ENCODE measurements at places on chromosomes 12 and 14. TPM values are rescaled to one million over a fixed set of nuclear protein-coding genes. Genes with fewer than 3 reads are reported as not detected.
A peak's percentile ranks its signal among the peaks of the same experiment; 100 is the strongest.

The KRT80 gene
- total RNA-seq, result 12.2 TPM

DNA sequence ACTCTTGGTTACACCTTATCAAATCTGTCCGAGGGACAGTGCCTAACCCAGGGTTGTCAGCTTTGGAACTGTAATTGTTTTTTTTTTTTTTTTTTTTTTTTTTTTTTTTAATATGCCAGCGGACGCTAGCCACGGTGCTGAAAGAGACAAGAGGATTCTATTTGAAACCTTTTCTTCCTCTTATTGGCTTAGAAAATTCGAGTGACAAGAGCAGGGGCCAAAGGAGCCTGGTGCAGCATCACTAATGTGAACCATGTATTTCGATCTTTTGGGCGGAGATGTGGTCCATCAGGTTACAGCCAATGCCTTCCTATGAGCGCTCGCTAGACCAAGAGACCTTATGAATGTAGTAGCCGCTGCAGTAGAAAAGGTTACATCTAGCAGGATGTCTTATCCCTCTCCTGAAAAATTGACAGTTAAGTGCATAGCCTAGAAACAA lies 922 bp downstream of the PTPRR start:
- H3K27me3 ChIP-seq, result no peaks in the 10 kb centered on the region
- DNase-seq, result no peak
- H3K27ac ChIP-seq, result no peak overlapping the region
- H3K4me3 ChIP-seq, result no peak overlapping the region
- H3K36me3 ChIP-seq, result no peaks in the 10 kb centered on the region
- H3K4me1 ChIP-seq, result peaks cover 6% of the 10 kb centered on the region

DNA sequence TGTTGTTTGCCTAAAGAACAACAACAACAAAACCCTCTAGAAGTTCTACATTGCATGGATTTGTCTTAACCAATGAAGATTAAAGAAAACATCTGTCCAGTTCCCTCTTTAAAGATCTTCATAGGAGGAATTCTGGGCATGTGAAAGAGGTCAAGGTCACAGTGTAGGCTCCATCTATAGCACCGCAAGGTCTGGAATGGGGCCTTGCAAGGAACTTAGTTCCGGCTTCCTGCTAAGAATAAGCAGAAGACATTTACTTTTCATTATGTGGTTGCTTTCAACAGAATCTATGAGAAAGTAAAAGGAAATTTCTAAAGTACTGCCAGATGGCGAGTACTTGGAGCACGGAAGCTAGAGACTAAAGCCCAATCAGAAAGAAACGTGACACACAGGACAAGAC lies 57.2 kb upstream of the GNPNAT1 start:
- peaks cover 6% of the 10 kb centered on the region for H3K4me1 ChIP-seq
- H3K36me3 ChIP-seq, result no peaks in the 10 kb centered on the region
- H3K27ac ChIP-seq, result no peak overlapping the region
- no peak for DNase-seq

The SERPINA9 gene
- total RNA-seq, result not detected

The AKAP3 gene
- 0.57 TPM for total RNA-seq

- H3K27me3 ChIP-seq, result no peaks in the 10 kb centered on the region
- no peak overlapping the region for H3K4me3 ChIP-seq
These were observed 9.8 kb upstream of the ARF6 start for GRCh38 chr14:49882826-49883694.

DNA sequence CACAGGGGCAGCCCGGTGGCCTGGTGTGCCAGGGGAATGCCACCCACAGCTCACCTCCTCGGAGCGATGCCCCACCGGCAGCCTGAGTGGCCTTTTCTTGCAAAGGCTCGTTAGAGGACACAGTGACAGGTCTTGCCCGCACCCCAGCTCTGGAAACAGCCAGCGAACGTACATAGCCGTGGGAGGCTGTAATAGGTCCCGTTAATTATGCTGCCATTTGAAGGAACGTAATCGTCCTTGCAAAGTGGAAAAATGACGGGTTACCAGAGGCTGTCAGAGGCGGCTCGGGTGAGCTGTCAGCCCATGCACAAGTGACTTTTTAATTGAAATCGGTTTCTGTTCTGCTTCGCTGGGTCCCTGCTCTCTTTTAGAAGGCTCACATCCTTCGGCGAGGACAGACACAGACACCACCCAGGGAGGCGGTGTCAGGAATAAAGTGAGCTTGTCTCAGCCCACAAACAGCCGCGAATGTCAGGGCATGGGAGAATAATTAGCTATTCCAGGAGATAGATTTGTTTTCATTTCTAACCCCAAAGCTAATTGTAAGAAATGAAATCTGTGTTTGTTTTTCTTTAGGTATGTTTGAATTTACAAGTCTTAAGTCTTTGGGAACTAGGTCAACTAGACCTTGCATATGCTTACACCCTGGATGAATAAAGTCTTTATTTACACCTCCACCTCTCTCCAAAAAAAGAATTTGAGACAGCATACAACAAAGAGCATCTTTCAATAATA lies 77.2 kb upstream of the RFLNA start:
- H3K36me3 ChIP-seq, result no peaks in the 10 kb centered on the region
- DNase-seq, result no peak

DNA sequence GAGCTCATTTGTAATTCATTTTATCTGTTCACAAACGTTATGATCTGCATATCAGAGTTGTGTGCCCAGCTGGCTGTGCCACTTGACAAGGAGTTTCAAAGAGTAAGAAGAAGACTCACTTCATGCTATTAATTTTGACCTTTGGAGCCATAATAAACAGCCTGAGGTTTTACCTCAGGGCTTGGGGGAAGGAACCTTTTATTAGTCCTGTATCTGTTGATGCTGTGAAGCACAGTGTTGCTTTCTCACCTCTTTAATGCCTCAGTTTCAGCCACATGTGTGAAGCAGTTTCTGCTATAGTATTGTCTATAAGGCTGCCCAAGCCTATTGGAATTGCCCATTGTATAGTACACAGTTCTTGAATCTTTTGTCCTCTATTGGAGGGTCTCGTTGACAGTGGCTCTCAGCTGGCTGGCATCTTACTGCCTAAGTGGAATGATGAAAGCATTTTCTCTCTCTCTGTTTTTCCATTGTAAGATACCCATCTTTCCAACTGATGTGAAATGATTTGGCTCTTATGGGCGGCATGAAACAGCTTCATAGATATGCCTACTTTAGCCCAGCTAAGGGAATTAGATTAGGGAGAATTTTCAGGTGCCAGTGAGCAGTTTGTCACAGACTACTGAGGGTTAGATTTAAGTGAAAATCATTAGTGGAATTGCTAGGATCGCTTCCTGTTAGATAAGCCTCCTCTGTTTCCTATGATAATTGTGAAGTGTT lies 34.7 kb downstream of the GPATCH2L start:
- H3K27ac ChIP-seq, result no peak overlapping the region
- no peaks in the 10 kb centered on the region for H3K4me1 ChIP-seq
- H3K4me3 ChIP-seq, result no peak overlapping the region

DNA sequence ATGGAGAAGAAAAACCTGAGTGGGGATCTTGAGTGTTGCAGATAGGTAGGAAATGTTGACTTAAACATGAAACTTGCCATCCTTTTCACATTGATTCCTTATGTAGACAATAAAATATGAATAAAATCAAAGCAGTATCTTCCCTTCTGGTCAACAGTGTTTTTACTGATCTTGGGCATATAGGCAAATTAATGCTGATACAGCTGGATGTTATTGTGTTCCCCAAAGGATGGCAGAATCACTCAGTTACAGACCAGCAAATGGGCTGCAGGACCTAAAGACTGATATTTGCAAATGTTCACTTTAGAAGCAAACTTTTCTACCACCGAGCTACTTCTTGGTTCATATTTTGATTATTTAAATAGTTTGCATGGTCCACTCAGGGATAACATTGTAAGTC lies 33.9 kb downstream of the MTHFD1 start:
- no peaks in the 10 kb centered on the region for H3K36me3 ChIP-seq
- no peaks in the 10 kb centered on the region for H3K27me3 ChIP-seq
- no peak overlapping the region for H3K4me3 ChIP-seq
- no peak overlapping the region for H3K27ac ChIP-seq
- no peak for DNase-seq

The OR11H6 gene
- not detected for total RNA-seq

DNA sequence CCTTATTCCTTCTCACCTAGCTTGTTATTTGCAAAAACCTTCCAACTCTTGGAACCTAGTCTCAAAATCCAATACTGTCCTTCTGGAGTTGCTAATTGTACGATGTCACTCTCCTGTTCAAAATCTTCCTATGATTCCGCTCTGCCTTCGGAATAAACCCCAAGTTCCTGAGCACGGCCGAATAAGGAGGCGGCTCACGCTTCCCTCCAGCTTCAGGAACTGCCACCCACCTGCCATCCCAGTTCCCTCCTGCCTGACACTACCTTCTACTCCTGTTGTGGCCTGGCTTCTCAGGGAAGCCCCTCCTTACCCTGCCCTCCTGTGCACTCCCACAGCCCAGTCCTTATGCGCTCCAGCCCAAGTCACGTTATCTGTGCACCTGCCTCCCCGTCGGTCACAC lies 73.2 kb downstream of the SETD3 start:
- peak overlapping the region; percentile 63 for H3K27ac ChIP-seq
- peaks cover 20% of the 10 kb centered on the region for H3K36me3 ChIP-seq
- H3K4me3 ChIP-seq, result no peak overlapping the region
- H3K27me3 ChIP-seq, result no peaks in the 10 kb centered on the region
- peaks cover 18% of the 10 kb centered on the region for H3K4me1 ChIP-seq

The CAPZA3 gene
- not detected for total RNA-seq

The TMTC1 gene
- total RNA-seq, result 30.9 TPM

The FUT8 gene
- 21.6 TPM for total RNA-seq

DNA sequence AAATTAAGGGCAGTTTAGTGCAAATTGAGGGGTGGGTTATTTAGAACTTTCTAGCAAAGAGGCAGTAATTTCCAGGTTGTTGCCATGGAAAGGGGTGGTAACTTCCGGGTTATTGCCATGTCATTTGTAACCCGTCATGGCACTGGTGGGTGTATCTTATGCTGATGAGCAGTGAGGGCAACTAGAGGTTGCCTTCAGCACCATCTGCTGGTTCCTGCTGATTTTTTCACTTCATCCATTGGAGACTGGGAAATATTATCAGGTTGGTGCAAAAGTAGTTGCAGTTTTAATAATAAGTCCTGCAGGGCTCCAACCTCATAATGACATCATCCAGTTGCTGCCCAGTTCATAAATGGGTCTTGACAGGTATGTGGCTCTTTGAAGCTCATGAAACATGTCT lies 24.4 kb upstream of the SERPINA4 start:
- H3K4me1 ChIP-seq, result no peaks in the 10 kb centered on the region
- no peaks in the 10 kb centered on the region for H3K36me3 ChIP-seq

DNA sequence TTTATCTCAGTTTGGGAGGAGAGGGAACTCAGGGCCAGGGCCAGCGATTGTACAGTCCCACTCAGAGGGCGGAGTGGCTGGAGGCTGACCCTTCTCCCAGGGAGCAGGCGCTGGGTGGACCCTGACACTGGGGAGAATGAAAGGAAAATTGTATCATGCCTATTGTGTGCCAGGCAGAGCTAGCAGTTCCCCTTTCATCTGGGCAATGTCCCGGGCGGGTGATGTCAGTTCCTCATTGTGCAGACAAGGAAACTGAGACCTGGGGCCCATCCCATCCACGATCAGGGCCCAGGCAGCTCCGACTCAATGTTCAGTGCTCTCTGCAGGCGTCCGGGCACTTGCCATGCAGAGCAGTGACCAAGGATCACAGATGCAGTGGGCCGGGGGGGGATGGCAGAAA lies 101.9 kb upstream of the RTL1 start:
- peaks cover 10% of the 10 kb centered on the region for H3K4me1 ChIP-seq

The ZNF10 gene
- total RNA-seq, result 10.3 TPM

DNA sequence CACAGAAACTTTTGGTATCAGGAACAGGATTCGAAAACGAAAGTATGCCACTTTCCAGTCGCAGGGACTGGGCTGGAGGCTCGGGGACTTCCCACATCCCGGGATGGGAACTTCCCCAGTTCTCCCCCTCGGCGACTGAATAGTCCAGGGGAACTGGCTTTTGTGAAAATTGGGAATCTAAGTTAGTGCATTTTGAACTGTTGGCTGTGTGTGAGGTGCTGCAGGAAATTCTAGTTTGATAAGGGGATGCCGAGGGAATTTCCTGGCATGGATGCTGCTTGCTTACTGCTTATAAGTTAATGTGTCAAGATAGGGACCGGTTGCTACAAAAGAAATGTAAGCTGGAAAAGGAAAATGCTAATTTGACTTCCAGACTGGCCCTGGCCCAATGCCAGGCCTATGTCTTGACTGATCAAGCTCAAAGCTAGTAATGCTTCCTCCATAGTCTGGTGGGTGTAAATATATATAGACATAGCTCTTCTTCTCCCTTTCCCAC lies 73.4 kb upstream of the EIF5 start:
- no peaks in the 10 kb centered on the region for H3K36me3 ChIP-seq
- no peaks in the 10 kb centered on the region for H3K27me3 ChIP-seq
- peak overlapping the region; percentile 60 for H3K27ac ChIP-seq
- H3K4me3 ChIP-seq, result peak overlapping the region; percentile 48

- peak overlapping the region; percentile 25 for H3K4me3 ChIP-seq
- DNase-seq, result peak; percentile 80
- peaks cover 80% of the 10 kb centered on the region for H3K4me1 ChIP-seq
- H3K27ac ChIP-seq, result peak overlapping the region; percentile 88
These were observed 61.1 kb downstream of the NCOR2 start for GRCh38 chr12:124506145-124506831.

GRCh38 chr12:25718081-25718731 lies 165.1 kb upstream of the LMNTD1 start:
- no peaks in the 10 kb centered on the region for H3K27me3 ChIP-seq
- H3K4me1 ChIP-seq, result peaks cover 6% of the 10 kb centered on the region
- H3K36me3 ChIP-seq, result no peaks in the 10 kb centered on the region
- no peak for DNase-seq
- H3K27ac ChIP-seq, result no peak overlapping the region

DNA sequence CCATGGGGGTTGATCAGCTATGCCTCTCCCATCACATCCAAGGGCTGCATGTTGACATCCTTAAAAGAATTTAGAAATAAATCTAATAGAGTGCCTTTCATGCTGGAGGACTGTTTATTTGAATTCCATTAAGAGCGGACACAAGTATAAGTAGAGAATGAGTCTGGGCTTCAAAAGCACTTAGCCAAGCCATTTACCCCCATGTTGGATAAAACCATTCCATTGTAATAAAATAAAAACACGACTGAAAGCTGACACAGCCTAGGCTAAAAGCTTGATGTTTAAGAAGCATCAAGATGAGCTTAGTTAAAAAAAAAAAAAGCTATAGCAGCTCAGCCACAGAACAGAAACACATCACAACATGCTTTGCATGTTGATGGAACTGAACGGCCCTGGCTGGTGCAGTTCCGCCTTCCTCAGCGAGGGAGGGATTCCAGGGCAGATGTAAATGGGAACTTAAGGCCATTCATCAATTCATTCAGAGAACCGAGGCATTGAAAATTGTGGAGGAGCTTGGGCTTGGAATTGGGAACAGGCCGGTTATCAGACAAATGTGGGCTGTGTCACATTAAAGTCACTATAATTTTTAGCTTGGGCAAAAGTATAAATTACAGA lies 41.2 kb downstream of the TMEM132D start:
- no peaks in the 10 kb centered on the region for H3K27me3 ChIP-seq
- H3K27ac ChIP-seq, result no peak overlapping the region

The TRIM9 gene
- 0.89 TPM for total RNA-seq

The CDCA3 gene
- 1.4 TPM for total RNA-seq

The EIF2S3B gene
- total RNA-seq, result not detected

The SYNDIG1L gene
- total RNA-seq, result 0.88 TPM

- no peak overlapping the region for H3K27ac ChIP-seq
- H3K4me1 ChIP-seq, result no peaks in the 10 kb centered on the region
- no peaks in the 10 kb centered on the region for H3K36me3 ChIP-seq
- H3K27me3 ChIP-seq, result no peaks in the 10 kb centered on the region
- H3K4me3 ChIP-seq, result no peak overlapping the region
These were observed 92.3 kb upstream of the BCAT1 start for GRCh38 chr12:25041006-25041741.

The NXPH4 gene
- 0.22 TPM for total RNA-seq

GRCh38 chr12:30884799-30885198 lies 41.7 kb upstream of the TSPAN11 start:
- no peak overlapping the region for H3K4me3 ChIP-seq
- no peak for DNase-seq
- no peak overlapping the region for H3K27ac ChIP-seq
- peaks cover 5% of the 10 kb centered on the region for H3K4me1 ChIP-seq
- no peaks in the 10 kb centered on the region for H3K36me3 ChIP-seq
- no peaks in the 10 kb centered on the region for H3K27me3 ChIP-seq

Measured in upper lobe of left lung (tissue), 6 donors.